Fibroblast of skin of left quadriceps (primary cell): ENCODE measurements at places on chromosomes 12 and 14.

DNA sequence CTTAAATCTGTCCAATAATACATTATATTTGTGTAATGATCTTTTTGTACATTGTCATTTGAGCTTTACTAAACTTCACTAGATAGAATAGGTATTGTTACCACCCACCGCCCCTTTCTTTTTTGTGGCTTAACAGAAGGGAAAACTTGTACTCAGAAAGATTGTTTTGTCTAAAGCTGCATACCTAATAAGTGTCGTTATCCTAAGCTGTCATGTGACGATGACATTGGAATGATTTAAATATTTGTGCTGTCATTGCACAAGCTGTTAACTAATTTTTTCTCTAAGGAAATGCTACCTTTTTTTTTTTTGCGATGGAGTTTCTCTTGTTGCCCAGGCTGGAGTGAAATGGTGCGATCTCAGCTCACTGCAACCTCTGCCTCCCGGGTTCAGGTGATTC lies 3.6 kb downstream of the DIP2B start:
- no peak for DNase-seq

DNA sequence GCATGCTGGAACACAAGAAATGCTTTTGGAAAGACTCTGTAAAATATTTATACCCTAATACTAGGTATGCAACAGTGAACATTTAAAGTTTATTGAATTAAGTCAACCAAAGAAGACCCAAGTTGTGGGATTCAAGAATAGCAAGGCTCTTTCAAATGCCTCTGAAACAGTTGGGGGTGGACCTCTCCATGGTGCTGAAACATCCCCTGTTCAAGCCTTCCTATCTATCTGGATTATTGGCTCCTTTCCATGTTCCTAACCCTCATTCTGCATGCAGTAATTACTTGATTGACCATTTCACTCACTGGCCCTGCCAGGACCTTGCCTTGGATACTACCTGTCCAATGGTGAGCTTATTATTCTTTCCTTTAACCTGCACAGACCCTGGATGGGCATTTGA lies 349.7 kb downstream of the NRXN3 start:
- no peak for DNase-seq

- DNase-seq = no peak
Measured at GRCh38 chr14:21405097-21405496, 21.3 kb upstream of the SUPT16H start.

GRCh38 chr14:44970907-44971306 lies 8.9 kb downstream of the TOGARAM1 start:
- DNase-seq = no peak

DNA sequence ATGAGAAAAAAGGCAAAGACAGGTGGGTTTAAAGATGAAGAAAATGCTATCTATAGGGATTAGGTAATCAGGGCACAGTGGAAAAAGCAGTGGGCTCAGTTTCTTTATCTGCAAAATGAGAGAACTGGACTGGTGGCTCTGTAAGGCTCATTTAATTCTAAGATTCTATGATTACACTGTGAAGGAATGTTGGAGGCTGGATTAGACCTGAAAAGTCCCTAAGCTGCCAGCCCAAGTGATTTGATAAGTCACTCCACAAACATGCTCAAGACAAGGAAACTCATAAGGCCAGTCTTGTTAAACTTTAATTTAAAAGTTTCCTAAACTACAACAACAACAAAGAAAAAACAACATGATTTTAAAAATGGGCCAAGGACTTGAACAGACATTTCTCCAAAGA lies 75.1 kb downstream of the DCAF5 start:
- DNase-seq = peak; percentile 69
